Thyroid gland (tissue), 4 donors: ENCODE measurements at places on chromosomes 2 and 18. TPM values are rescaled to one million over a fixed set of nuclear protein-coding genes. Genes with fewer than 3 reads are reported as not detected.

GRCh38 chr2:38835015-38835601 lies 40.6 kb downstream of the DHX57 start:
- H3K27ac ChIP-seq, result no peak overlapping the region
- no peaks in the 10 kb centered on the region for H3K4me1 ChIP-seq
- H3K27me3 ChIP-seq, result no peaks in the 10 kb centered on the region
- no peak overlapping the region for H3K4me3 ChIP-seq
- H3K36me3 ChIP-seq, result peaks cover 17% of the 10 kb centered on the region

DNA sequence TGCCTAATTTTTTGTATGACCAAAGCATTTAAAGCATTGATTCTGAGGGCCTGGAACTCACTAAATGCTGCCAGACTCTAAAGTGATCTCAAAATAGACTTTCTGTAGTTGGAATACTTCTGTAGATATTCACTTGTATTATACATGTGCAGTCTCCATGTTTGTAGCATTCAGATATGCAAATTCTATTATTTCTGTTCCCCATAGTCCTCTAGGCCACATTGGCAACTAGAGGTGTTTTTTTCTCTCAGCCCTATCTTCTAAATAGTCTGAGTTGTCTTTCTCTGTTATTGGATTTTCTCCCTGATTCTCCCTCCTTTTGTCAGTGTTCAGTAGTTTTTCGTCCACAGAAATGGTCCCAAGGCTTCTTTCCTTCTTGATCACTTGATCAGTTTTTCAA lies 38.5 kb downstream of the ANKRD12 start:
- no peak overlapping the region for H3K27ac ChIP-seq
- H3K4me3 ChIP-seq, result no peak overlapping the region
- no peaks in the 10 kb centered on the region for H3K36me3 ChIP-seq
- DNase-seq, result no peak
- no peaks in the 10 kb centered on the region for H3K27me3 ChIP-seq

The OSBPL1A gene
- 47.0 TPM for total RNA-seq

The SGPP2 gene
- 33.7 TPM for total RNA-seq

GRCh38 chr2:26299471-26300101 lies 46.4 kb upstream of the SELENOI start:
- peaks cover 12% of the 10 kb centered on the region for H3K4me1 ChIP-seq
- peak; percentile 73 for DNase-seq
- peak overlapping the region; percentile 91 for H3K27ac ChIP-seq
- H3K27me3 ChIP-seq, result no peaks in the 10 kb centered on the region
- peak overlapping the region; percentile 66 for H3K4me3 ChIP-seq

GRCh38 chr2:203549406-203549805 lies 14.3 kb upstream of the RAPH1 start:
- no peak overlapping the region for H3K27ac ChIP-seq
- no peak overlapping the region for H3K4me3 ChIP-seq
- no peaks in the 10 kb centered on the region for H3K27me3 ChIP-seq
- H3K36me3 ChIP-seq, result no peaks in the 10 kb centered on the region
- DNase-seq, result no peak

The CAD gene
- total RNA-seq, result 29.1 TPM

The NMUR1 gene
- total RNA-seq, result 0.73 TPM

DNA sequence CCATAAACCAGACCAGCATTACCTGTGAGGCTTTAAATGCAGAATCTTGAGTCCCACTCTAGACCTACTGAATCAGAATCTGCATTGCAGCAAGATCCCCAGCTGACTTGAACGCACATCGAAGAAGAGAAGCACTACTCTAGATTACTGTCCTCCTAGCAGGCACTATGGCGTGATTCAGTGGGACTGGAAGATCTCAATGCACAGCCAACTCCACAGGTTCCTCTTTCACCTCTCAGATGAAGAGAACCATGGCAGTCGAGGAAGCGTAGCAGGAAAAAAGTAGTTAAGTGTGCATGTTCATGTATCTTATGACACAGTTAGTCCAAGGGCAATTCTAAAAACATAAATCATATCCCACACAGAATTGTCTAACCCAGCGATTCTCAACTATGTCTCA lies 97.4 kb downstream of the STK39 start:
- no peaks in the 10 kb centered on the region for H3K36me3 ChIP-seq
- no peak overlapping the region for H3K27ac ChIP-seq
- H3K27me3 ChIP-seq, result no peaks in the 10 kb centered on the region
- no peak overlapping the region for H3K4me3 ChIP-seq

The POTEC gene
- not detected for total RNA-seq

DNA sequence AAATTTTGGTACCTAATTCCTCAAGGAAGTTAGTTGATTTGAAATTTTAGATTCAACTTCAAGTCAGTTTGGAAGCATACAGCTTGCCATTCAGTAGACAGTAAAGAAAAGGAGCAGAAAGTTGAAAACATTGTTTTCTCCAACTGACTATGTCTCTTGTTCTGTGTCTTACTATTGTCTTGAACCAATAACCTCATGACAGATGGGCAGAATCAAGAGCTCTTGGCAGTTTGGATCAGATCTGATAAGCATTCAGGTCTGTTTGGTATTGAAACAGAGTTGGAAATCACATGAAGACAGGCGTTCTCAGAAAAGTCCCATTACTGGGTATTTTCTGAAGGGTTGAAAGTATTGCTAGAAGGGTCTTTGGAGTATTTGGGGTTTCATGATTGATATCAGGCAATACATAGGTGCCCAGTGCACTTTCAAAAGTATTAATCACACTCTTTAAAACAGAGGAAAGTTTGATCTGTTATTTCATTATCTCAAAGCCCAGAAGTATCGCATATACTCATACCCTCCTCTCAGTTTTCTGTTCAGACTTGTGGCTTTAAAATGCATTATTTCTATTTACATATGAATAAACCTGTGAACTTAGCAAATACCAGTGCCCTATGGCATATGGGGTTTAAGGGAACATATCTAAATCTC lies 428.4 kb upstream of the ZEB2 start:
- H3K27ac ChIP-seq, result no peak overlapping the region
- H3K4me1 ChIP-seq, result no peaks in the 10 kb centered on the region
- H3K27me3 ChIP-seq, result no peaks in the 10 kb centered on the region
- H3K36me3 ChIP-seq, result no peaks in the 10 kb centered on the region
- no peak overlapping the region for H3K4me3 ChIP-seq
